ENCODE measurements at places on chromosomes 2 and 18.
A peak's percentile ranks its signal among the peaks of the same experiment; 100 is the strongest.

- H3K4me3 ChIP-seq: no peak overlapping the region
- H3K27me3 ChIP-seq: no peaks in the 10 kb centered on the region
- H3K27ac ChIP-seq: no peak overlapping the region
These were observed 641.7 kb upstream of the ZEB2 start for GRCh38 chr2:145161656-145162055.

DNA sequence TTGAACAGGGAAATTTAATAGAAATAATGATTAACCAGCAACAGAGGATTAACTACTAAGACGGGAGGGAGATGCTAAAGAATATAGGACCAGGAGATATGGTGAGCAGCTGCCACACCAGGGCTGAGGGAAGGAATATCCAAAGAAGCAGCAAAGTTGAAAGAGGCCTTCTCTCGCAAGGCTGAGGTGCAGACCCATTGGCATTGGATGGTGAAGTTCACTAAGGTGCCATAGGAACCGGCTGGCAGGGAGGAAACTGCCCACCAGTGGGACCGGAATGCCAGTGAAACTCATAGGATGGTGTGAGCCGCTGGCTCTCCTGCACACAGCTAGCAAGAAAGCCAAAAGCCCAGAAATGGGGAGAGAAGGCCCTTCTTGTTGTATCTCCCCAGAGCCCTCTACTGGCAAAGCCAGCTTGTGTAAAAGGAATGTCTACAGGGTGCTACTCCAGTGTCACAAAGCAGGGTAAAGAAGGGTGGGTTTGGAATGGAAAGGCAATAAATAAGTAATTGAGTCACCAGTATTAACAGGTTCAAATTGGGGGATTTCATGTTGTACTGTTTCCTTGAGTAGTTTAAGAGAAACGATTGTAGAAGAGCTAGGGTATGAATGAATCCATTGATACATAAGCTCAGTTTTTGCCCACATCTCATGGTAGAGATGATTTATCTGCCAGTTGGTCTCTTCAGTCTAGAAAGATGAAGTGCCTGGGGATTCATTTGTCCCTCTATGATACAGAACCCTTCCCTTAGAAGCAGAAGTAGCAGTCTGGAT, 36.0 kb downstream of the FARP2 start:
- H3K27ac ChIP-seq: no peak overlapping the region
- no peaks in the 10 kb centered on the region for H3K36me3 ChIP-seq
- no peak for DNase-seq

- H3K4me3 ChIP-seq: no peak overlapping the region
- H3K27me3 ChIP-seq: no peaks in the 10 kb centered on the region
- H3K27ac ChIP-seq: peak overlapping the region; percentile 60
- peak; percentile 80 for DNase-seq
- H3K36me3 ChIP-seq: peaks cover 18% of the 10 kb centered on the region
These were observed 288.5 kb downstream of the TNS1 start for GRCh38 chr2:217714287-217714751.

DNA sequence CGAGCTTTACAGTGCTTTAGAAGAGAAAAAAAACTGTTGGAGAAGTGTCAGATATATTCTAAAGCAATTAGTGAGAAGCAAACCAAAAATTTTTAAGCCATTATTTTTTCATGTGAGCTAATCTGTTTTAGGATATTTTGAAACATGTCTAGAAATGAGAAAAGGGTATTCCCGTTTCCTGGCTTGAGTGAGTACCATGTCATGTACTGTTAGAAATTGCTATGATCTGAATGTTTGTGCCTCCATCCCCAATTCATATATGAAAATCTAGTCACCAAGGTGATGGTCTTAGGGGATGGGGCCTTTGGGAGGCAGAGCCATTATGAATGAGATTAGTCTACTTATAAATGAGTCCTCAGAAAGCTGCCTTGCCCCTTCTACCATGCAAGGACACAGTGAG, 493.3 kb upstream of the GCFC2 start:
- DNase-seq: no peak
- no peak overlapping the region for H3K27ac ChIP-seq
- H3K36me3 ChIP-seq: no peaks in the 10 kb centered on the region
- H3K4me1 ChIP-seq: no peaks in the 10 kb centered on the region
- H3K27me3 ChIP-seq: no peaks in the 10 kb centered on the region

GRCh38 chr2:112026509-112026908, 28.6 kb upstream of the TMEM87B start:
- peaks cover 23% of the 10 kb centered on the region for H3K36me3 ChIP-seq
- peaks cover 2% of the 10 kb centered on the region for H3K4me1 ChIP-seq
- no peak for DNase-seq
- no peak overlapping the region for H3K27ac ChIP-seq
- no peaks in the 10 kb centered on the region for H3K27me3 ChIP-seq

- H3K4me1 ChIP-seq: no peaks in the 10 kb centered on the region
- no peaks in the 10 kb centered on the region for H3K27me3 ChIP-seq
- H3K27ac ChIP-seq: no peak overlapping the region
- no peak for DNase-seq
- peaks cover 40% of the 10 kb centered on the region for H3K36me3 ChIP-seq
These were observed 30.5 kb upstream of the SNORC start for GRCh38 chr2:232839411-232840079.

DNA sequence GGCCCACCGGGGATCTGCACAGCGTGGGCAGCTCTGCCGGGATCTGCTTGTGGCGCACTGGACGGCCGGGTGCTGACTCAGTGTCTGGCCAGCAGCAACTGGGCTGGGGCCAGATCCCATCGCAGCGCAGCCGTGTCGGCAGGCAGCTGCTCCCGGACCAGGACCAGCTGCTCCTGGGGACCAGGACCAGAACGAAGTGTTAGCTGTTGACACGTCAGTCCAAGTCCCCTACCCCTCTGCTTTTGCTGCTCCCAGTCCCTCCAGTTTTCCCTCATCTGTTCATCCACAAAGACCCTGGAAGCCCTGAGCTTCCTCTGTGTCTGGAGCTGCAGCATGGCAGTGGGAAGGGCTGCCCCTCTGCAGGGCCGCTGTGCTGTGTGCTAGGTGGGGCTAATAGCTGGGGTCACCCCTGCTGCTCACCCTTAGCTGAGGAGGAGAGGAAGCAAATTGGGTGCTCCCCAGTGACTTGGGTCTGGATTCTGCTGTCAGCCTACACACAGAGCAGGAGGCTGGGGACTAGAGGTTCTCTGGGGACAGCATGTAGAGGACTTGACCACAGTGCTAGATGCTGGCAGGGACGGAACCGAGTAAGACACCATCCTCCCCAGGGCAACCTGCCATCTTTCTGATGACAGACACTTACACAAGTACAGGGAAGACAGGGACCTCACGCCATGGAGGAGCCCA, 16.9 kb upstream of the KIF1A start:
- no peak overlapping the region for H3K27ac ChIP-seq
- H3K4me3 ChIP-seq: no peak overlapping the region
- H3K27me3 ChIP-seq: no peaks in the 10 kb centered on the region
- H3K36me3 ChIP-seq: no peaks in the 10 kb centered on the region

GRCh38 chr2:44716131-44716530, 225.4 kb upstream of the SIX3 start:
- H3K36me3 ChIP-seq: no peaks in the 10 kb centered on the region
- DNase-seq: no peak
- H3K27ac ChIP-seq: no peak overlapping the region
- no peaks in the 10 kb centered on the region for H3K4me1 ChIP-seq
- no peak overlapping the region for H3K4me3 ChIP-seq

- H3K4me1 ChIP-seq: no peaks in the 10 kb centered on the region
- H3K27me3 ChIP-seq: no peaks in the 10 kb centered on the region
- no peak overlapping the region for H3K27ac ChIP-seq
- no peak overlapping the region for H3K4me3 ChIP-seq
These were observed 182.6 kb downstream of the ZNF804A start for GRCh38 chr2:184780944-184781343.

- H3K36me3 ChIP-seq: peaks cover 31% of the 10 kb centered on the region
- no peak overlapping the region for H3K27ac ChIP-seq
- H3K4me3 ChIP-seq: no peak overlapping the region
- DNase-seq: no peak
- H3K4me1 ChIP-seq: peaks cover 4% of the 10 kb centered on the region
- no peaks in the 10 kb centered on the region for H3K27me3 ChIP-seq
These were observed 52.5 kb downstream of the ZNF516 start for GRCh38 chr18:76442413-76443171.

DNA sequence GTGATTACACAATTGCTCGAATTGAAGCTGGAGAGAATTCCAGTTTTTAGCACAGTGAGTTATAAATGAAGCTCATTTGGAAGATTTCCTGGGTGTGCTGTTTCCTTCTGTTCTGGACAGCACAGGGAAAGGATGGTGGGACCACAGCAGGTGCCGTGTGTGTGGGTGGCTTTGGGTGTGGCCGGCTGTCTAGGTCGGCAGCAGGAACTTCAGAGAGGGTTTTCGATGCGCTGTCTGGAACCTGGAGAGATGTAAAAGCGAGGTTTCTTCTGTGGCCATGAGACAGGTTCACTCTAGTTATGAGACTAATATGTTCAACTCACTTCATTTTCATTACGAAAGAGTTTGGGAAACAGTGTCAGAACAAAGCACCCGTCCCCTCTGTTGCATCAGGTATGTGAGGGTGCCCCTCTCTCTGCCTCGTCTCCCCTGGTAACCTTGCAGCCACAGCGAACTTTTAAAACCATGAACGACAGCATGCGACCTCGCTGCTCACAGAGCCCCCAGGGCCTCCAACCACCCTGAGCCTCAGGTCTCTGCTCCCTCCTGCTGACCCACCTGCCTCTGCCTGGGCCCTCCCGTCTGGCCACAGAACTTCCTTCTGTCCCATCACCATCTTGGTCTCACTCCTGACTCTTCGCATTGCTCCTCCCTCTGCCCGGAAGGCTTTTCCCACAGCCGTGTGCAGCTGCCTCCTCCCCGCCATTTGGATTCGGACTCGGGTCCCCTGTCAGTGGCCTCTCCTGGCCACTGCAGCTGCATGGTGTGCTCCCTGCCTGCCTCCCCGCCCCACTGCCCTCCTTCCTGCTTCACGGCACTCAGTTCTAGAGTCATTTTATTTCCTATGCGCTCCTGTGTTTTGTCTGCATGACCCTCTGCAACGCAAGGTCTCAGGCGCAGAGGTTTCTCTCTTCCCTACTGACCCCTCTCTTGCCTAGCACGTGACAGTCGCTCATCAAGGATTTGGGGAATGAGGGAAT, 151.2 kb downstream of the NDUFA10 start:
- no peaks in the 10 kb centered on the region for H3K36me3 ChIP-seq
- H3K27me3 ChIP-seq: no peaks in the 10 kb centered on the region
- DNase-seq: no peak
- no peak overlapping the region for H3K27ac ChIP-seq
- no peak overlapping the region for H3K4me3 ChIP-seq

DNA sequence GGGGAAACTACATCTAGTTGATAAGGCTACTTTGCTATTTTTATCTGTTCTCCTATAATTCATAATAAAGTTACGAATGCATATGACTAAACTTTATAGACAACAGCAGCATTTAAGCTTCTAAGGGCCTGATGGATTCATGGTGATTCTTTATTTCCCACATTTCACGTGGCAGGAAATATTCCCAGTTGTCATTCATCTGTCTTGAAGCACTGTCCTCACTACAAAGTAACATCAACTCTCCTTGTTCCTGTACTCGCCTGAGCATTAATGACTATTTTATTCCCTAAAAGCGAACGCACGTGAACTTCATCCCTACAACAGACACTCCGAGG, 2.6 kb downstream of the SATB2 start:
- peak overlapping the region; percentile 98 for H3K4me3 ChIP-seq
- DNase-seq: no peak
- no peak overlapping the region for H3K27ac ChIP-seq
- H3K27me3 ChIP-seq: no peaks in the 10 kb centered on the region
- H3K36me3 ChIP-seq: no peaks in the 10 kb centered on the region

DNA sequence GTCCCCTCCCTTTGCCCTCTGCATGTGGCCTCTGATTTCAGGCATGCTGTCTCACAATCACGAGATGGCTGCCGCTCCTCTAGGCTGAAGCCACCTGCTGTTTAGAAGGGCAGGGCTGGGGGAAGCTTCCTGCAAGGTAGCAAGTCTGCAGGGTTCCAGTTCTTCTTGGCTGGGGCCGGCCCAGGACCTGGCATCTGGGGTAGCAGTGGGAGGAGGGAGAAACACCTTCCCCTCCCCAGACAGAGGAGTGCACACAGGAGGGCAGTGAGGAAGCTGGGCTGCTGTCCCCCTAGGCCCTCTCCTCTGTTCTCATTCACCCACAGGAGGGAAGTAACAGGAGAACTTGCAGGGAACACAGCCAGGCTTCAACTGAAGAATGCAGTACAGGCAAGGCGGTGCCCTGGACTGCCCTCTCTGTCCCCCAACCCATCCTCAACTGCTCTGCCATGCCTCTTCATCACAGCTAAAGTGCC, 345.9 kb upstream of the HS6ST1 start:
- H3K36me3 ChIP-seq: no peaks in the 10 kb centered on the region
- H3K27ac ChIP-seq: no peak overlapping the region
- DNase-seq: no peak
- no peaks in the 10 kb centered on the region for H3K4me1 ChIP-seq
- H3K27me3 ChIP-seq: no peaks in the 10 kb centered on the region

DNA sequence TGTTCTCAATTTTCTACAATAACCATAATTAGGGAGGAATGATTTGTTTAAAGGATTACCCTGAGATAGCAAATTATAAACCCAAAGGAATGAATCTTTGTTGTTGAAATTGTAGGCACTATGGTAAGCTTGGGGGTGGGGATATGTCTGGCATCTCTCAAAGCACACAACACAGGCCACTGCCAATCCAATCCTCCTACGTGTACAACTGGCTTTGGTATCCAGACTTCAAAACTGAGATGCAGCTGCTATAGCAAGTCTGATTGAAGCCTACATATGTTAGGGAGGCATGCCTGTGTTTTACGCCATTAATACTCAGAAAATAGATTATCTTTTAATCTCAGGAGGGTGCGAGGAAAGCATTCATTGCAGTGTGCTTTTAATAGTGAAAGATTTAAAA, 5.9 kb upstream of the NCOA1 start:
- no peak overlapping the region for H3K27ac ChIP-seq
- no peaks in the 10 kb centered on the region for H3K27me3 ChIP-seq
- DNase-seq: no peak

DNA sequence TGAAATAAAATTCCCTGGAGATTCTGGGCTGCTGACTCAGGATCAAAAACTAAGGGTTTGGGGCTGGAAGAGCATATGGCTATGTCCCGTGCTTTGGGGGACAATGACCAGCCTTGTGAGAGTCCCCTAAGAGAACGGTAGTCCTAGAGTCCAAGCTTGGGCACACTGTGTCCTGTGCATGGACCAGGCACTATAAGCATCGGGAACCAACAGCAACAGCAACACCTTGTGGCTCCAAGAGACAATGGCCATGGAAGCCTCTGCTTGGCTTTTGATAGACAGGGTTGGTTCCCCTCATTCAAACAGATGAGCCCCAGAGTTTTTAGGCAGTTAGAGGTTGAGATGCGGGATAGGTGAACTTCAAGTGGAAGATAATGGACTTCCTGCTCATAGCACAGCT, 294.4 kb upstream of the CHAC2 start:
- no peaks in the 10 kb centered on the region for H3K36me3 ChIP-seq
- no peaks in the 10 kb centered on the region for H3K27me3 ChIP-seq
- no peak overlapping the region for H3K4me3 ChIP-seq
- no peak overlapping the region for H3K27ac ChIP-seq

GRCh38 chr2:43482961-43483360, 112.9 kb downstream of the THADA start:
- H3K27me3 ChIP-seq: no peaks in the 10 kb centered on the region
- peak overlapping the region; percentile 78 for H3K27ac ChIP-seq
- H3K36me3 ChIP-seq: no peaks in the 10 kb centered on the region
- peak overlapping the region; percentile 36 for H3K4me3 ChIP-seq
